ENCODE measurements at places on chromosomes 4 and X.

GRCh38 chr4:73620115-73620792 lies at the start of gene RASSF6:
TSS of gene RASSF6 (minus strand) at chr4:73620436. CDS start at chr4:73611795, 8,641 bp downstream.
- DNase-seq = no peak

DNA sequence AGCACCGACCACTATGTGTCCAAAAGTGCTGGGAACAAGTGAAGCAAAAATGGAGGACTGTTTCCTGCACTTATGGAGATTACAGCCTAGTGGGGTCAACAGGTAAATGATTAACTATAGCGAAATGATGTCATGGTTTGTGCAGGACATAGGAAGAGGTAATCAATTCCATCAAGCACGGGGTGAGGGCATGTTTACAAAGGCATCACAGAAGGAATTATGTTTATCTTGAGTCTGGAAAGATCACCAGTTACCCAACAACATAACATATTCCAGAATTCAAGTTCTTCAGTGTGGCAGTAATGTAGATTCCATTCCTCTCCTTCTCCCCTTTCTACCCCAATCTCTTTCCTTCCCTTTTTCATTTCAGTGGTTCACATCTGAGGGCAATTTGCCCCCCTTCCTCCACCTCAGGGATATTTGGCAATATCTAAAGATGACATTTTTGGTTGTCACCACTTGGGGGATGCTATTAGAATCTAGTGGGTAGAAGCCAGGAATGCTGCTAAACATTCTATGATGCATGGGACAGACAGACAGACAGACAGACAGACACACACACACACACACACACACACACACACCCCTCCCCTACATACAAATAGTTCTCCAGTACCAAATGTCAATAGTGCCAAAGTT lies 24.1 kb downstream of the FAM47E start:
- no peak for DNase-seq

DNA sequence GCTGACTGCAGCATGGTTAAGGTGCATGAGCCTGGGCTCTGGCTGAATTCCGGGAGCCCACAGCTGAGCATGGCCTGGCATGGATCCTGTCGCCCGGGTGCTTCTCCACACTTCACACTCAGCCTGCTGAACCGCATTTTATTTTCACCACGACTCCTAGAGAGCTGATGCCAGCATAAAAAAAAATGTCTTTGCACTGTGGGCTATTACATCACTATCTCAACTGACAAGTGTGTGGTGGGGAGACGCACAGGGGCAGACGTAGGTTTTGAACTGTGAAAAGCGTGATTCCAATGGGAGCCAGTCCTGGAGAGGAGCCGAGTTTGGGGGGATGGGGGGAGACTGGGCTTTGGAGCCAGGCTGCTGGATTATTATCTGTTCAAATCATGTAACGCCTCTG lies 36.8 kb downstream of the BCOR start:
- no peak for DNase-seq

- DNase-seq = no peak
These were observed 8.5 kb downstream of the HTT start for GRCh38 chr4:3082925-3083515.

DNA sequence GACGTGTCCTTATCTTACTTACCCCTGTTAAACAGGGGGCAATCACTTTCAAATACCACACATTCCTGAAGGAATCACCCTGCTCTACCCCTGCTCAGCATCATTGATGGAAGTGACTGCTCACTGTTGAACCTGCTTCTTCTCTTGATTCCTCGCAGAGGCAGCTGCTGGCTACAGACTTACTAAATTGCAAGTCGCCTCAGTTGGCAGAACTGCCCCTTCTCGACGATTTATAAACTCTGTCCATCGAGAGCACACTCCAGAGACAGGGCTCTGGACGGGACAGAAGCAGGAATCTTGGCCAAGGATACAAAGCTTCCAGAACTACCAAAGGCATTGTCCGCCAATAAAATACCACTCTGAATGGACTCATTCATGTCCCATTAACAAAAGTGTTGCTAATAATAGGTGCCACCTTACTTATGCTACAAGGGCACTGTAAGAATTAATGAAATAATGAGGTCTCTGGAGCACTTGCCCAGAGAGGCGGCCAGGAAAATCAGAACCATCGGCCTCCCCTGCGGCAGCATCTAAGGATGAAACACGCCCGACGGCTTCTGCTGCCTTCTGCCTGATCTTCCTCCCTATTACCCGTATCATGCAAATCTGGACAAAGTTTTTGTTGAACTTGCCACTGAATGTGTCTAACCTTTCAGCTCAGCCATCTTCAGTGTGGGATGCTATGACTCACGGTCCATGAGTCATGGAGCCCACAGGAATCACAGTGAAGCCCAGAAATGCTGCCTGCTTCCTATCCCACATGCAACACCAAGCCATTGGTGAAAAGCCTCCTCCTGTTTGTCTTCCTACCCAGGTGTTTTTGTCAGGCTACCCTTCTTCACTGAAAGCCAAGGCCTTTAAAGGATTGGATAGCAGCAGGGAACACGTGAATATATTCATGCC lies 164.9 kb downstream of the MAML3 start:
- peak; percentile 93 for DNase-seq

DNA sequence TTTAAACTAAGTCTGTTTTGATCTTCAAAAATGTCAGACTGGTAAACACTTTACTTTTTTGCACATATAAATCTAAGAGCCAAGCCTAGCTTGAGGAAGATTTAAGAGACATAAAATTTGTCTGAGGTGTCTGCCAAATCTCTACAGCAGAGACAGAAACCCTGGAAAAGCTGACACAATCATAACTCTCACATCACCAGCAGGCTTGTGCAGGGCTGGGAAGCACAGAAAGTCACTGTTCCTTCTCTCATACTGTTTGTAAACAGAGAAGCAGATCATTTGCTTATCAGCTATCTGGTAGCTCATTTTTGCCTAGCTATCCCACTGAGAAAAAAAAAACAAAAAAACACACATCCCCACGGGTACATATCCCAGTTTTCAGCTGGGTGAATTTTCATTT lies 7.0 kb downstream of the ENOX2 start:
- no peak for DNase-seq

- DNase-seq = no peak
These were observed 25.0 kb downstream of the COQ2 start for GRCh38 chr4:83259586-83259985.

DNA sequence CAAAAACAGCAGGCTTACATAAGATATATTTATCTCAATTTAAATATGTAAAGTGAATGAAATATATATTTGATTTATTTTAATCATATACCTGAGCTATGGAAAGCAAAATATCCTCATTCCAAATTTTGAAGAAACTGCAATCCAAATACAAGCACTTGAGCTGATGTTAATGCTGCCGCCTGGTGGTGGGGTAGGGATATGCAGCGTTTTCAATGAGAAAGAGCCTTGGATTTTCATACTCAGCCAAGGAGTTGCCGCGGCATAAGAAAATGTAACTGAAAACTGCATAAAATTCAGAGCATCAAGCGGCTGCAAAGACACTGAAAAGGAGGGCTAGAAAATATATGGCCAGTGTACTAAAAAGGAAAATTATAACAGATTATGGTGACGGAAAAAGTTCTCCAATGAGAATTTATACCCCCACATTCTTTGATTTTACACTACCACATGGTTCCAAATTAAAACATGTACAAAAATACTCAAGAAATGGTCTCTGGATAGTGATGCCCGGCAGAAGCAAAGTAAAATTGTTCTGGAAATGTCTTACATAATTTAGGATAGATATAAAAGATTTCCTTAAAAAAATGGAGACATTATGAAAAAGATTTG lies 660.3 kb upstream of the PITX2 start:
- DNase-seq = peak; percentile 51

GRCh38 chr4:158624889-158625478 lies 46.7 kb downstream of the C4orf46 start:
- peak; percentile 32 for DNase-seq

GRCh38 chrX:6226596-6227452 lies 1.8 kb downstream of the NLGN4X start:
- no peak for DNase-seq

GRCh38 chrX:41452565-41453356 lies 5.6 kb downstream of the NYX start:
- peak; percentile 35 for DNase-seq

DNA sequence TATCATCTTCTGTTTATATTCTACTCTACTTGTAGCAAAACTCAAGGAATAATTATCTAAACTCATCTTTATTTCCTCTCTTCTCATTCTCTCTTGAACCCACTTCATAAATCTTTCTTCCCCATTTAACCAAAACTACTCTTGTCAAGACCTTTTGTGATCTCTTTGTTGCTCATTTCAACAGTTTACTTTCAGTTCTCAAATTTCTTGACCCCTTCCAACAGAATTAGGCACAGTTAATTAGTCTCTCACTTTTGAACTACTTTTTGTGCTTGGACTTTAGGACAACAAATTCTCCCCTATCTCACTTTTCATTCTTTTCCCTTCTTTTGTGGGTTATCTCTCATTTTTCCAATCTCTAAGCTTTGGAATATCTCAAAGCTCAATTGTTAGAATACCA lies 27.4 kb upstream of the CAMK2D start:
- DNase-seq = no peak

- DNase-seq = peak; percentile 32
These were observed 68.0 kb upstream of the MSX1 start for GRCh38 chr4:4791299-4792111.

DNA sequence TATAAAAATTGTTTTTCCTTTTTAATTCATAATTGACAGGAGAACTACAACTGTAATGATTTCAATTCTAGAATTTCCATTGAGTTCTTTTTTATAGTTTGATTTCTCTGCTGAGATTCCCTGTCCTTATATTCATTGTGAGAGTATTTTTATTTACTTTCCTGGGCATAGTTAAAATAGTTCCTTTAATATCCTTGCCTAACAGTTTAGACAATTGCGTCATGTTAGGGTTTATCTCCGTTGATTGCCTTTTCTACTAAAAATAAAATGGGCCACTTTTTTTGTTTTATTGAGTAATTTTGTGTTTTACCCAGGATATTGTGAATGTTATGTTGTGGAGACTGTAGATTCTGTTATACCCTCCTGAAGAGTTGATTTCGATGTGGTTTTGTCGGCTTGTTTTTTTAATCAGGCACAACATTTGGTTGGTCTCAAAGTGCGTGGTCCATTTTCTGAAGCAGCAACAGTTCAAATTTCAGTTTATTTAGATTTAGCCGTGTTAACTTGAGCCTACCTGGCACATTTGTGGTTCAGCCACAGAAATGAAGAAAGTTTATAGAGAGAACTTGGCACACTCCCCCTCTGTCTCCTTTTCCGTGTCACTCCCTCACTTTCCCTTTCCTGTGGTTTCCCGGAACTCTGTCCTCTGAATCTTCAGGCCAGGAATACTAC lies 16.0 kb upstream of the PRRG1 start:
- no peak for DNase-seq

- no peak for DNase-seq
These were observed 83.8 kb downstream of the SMARCA5 start for GRCh38 chr4:143597276-143597675.

- DNase-seq = no peak
These were observed 88.9 kb downstream of the JAKMIP1 start for GRCh38 chr4:6111354-6111960.

GRCh38 chr4:7134737-7135388 lies 57.5 kb upstream of the SORCS2 start:
- peak; percentile 96 for DNase-seq

GRCh38 chr4:81491943-81492342 lies 20.2 kb upstream of the RASGEF1B start:
- no peak for DNase-seq

GRCh38 chr4:123632693-123633030 lies 236.1 kb downstream of the SPRY1 start:
- DNase-seq = no peak

DNA sequence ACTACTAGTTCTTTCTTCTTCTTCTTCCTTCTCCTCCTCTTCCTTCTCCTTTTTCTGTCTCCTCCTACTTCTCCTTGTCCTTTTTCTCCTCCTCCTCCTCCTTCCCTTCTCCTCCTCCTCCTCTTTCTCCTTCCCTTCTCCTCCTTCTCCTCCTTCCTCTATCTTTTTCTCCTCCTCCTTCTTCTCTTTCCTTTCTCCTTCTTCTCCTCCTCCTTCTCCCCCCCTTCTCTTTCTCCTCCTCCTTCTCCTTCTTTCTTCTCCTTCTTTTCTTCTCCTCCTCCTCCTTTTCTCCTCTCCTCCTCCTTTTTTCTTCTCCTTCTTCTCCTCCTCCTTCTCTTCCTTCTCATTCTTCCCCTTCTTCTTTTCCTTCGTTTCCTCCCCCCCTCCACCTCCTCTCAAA lies 21.8 kb upstream of the NAP1L5 start:
- DNase-seq = no peak
